ENCODE measurements at places on chromosomes 6 and 20. TPM values are rescaled to one million over a fixed set of nuclear protein-coding genes. Genes with fewer than 3 reads are reported as not detected.

DNA sequence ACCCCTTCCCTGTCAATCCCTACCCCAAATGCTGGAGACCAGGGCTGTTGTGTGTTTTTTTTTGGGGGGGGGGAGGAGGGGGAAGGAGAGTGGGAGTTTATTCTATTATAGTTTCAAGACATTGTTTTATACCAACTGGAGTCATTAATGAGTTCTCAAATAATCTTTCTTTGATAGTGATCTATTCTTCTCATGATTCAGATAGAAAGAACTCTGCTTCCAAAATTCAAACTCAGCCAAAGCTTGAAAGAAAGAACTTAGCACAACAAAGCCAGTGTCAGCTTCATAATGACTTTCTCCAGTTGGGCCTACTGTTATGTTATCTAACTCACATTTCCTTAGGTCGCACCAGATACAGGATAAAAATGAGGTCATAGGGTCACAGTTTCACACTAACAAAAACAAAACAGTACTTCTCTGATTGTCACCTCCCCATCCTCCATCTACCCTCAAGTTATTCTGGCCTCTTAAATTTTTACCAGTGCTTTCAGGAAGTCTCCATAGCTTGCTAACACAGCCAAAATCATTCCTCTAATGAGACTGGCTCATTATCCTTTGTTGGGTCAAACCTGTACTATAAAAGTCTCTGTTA is 19.0 kb upstream of the MAP3K7 start:
- no peak for DNase-seq

DNA sequence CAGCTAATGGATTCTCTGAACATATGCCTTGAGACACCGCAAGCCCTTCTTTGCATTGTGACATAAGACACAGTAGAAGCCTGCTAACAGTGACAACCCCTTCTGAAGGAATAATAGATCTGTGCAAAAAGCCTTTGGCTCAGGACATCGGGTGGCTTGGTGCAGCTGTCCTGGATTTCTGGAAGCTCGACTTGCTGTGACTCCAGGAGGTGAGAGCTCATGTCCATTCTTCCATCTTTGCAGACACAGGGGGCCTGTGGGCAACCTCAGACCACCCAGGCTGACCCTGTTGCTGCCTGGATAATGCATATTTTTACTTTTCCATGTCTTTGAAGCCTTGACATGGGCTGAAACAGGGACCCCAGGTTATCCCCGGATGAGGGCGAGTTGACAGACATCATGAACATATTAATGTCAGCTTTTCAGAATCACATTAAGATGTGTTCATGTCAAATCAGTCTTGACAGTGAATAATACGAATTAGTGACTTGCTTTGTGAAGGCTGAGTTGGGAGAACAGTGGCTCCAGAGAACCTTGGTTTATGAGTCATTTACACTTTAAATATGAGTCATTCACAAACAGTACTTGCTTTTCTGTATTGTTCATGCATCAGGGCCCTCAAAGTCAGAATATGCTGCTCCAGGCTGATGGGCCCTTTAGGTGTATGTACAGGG is 66.8 kb upstream of the IYD start:
- DNase-seq = no peak

- DNase-seq = no peak
Observed at GRCh38 chr6:42791706-42792320, 10.0 kb downstream of the BICRAL start.

GRCh38 chr20:47191074-47191673 is 165.3 kb downstream of the ZMYND8 start:
- no peak for DNase-seq

- no peak for DNase-seq
Observed at GRCh38 chr6:53335224-53335994, 13.3 kb downstream of the ELOVL5 start.

DNA sequence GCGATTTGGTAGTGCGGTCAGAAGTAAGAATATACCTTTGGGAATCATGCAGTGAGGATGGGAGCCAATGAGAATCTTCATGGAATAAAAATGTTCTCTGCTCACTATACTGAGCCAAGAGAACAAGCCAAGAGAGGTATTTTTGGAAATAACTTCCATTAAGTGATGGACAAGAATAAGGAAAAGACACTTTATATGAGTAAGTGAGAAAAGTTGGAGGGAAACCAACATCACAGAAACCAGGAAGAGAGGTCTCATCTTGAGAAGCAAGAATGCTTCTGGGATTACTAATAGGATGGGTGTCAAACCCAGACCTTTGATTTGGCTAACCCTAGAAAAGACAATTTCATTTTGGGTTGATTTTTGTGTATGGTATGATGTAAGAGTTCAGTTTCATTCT is 181.2 kb upstream of the JAG1 start:
- DNase-seq = no peak

DNA sequence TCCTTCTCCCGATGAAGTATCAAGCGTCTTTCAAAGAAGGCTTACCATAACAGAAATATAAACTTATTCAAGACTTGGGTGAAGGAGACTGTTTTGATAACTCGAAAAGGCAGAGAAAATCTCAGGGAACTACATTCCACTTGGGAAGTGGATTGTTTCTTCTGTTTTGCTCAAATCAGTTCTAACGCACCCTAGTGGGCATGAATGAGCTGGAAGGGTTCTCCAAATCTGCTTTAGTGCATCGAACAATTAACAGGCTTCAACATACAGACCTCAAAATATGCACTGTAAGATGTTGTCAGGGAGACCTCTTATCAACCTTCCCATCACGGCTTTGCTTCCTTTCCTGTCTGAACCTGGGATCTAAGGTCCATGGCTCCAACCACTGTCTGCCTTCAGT is 392.5 kb downstream of the CD83 start:
- no peak for DNase-seq

DNA sequence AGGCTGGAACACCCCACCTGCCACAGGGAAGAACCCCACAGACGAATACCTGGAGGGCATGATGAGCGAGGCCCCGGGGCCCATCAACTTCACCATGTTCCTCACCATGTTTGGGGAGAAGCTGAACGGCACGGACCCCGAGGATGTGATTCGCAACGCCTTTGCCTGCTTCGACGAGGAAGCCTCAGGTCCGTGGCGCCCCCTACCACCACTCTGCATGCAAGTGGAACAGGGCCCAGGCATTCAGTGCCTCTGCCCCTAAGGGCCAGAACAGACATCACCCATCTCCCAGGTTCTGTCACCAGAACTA is 6.6 kb downstream of the MYL9 start:
- DNase-seq = no peak

Gene TNFRSF6B
- 16.1 TPM for polyA plus RNA-seq

Data from psoas muscle (tissue), 8 donors.